ENCODE measurements at places on chromosomes 4 and X.

GRCh38 chr4:155639704-155640523 lies 26.7 kb upstream of the GUCY1A1 start:
- no peak for DNase-seq

- peak; percentile 27 for DNase-seq
Observed at GRCh38 chr4:70903291-70903603, 1.1 kb downstream of the MOB1B start.

DNA sequence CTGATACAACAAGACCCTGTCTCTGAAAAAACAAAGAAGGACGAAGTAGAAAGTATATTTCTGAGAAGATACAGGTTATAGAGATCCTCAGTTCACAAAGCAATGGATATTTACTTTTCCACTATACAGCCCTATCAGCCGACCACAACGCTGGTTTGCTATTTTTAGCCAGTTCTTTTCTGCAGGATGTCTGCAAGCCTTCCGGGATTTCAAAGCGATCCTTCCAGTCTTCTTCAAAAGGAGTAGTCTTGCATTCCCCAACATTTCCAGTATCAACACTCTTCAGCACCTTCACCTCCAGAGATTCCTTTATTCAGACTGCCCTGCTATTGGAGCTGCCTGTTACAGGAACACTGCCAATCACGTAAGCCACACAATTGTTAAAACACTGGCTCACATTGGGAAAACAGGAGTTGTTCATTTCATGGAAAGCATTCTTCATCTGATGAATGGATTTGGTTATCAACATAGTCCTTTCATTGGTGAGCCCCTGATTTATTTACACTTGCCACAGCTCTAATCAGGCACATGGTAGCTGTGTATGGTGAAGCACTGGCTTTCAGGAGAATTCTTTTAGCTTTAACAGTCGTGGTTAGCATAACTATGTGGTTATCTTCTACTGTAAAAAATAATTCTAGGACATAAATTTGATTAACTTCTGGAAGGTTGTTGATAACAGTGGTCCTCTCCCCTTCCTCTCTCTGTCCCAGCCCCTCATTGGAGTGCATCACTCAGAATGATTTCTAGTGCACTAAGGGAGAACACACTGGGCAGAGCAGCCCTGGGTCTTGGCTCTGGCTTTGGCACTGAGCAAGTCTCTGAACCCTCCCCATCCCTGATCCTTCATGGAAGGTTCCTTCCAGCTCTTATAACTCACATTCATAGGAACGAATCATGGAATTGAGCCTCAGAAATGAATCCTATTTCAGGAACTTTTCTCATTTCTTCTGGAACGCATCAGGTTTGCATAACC lies 109.9 kb upstream of the SORBS2 start:
- no peak for DNase-seq

GRCh38 chrX:30713061-30713525 lies 59.9 kb downstream of the GK start:
- DNase-seq: peak; percentile 33

DNA sequence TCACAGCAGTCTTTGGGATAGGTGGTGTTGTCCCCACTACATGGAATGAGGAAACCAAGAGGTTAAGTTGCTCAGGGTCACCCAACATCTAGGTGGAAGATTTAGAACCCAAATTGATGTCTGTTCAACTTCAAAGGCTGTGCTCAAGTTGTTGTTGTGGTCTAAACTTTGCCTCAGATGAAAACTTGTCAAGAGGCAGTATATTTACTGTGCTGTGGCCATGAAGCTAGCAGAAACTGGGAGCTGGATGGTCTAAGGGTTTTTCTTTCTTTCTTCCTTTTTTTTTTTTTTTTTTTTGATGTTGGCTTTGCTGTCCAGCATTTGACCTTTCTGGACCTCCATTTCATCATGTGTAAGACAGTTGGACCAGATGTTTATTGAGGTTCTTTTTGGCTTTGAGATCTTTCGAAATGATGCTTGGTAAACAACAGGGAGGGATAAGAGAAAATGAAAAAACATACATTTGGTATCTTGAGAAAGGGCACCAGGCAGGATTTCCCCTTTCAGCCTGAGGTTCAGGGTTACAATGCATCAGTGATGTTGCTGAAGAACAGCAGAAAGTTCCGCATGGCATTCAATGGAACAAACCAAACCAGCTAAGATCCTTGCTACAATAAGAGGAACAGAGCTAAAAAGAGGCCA lies 166.2 kb upstream of the RPS6KA3 start:
- DNase-seq: no peak

DNA sequence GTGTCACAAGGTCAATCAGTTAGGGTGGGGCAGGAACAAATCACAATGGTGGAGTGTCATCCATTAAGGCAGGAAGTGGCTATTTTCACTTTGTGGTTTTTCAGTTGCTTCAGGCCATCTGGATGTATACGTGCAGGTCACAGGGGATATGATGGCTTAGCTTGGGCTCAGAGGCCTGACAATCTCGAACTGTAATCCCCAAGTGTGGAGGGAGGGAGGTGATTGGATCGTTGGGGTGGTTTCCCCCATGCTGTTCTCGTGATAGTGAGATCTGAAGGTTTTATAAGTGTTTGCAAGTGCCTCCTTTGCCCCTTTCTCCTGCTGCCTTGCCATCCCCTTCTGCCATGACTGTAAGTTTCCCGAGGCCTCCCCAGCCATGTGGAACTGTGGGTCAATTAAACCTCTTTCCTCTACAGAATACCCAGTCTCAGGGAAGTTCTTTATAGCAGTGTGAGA lies 36.7 kb upstream of the STS start:
- no peak for DNase-seq

GRCh38 chrX:54182194-54182863 lies 725 bp downstream of the FAM120C start:
- peak; percentile 64 for DNase-seq

DNA sequence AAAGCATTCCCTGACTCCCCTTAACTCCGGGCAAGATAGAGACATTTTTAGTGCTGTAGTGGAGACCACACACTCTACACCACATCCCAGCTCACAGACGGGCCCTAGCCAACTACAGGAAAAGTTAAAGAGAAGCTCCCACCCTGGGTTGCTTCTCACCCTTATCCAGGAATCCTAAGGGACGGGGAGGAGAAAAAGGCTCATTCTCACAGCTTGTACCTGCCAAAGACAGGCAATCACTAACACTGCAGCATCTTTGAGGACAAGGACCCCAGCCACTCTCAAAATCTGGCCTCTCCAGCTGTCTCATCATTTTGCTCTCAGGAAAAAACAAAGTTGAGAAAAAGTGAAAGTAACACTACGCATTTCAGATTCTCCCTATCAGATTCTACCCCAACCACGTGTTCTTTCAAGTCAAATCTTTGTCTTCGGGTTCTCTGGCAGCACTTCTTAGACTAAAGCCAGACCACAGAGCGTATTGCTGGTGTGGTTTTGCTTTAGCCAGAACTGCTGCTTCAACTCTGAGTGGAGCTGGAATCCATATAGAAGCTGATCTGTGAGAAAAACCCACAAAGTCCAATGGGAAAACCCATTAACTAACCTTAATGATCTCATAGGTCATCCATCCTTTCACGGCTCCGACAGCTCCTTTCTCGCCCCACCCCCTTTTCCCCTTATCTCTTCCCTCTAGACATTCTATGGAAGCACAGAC lies 605.9 kb upstream of the DIPK2B start:
- DNase-seq: no peak

DNA sequence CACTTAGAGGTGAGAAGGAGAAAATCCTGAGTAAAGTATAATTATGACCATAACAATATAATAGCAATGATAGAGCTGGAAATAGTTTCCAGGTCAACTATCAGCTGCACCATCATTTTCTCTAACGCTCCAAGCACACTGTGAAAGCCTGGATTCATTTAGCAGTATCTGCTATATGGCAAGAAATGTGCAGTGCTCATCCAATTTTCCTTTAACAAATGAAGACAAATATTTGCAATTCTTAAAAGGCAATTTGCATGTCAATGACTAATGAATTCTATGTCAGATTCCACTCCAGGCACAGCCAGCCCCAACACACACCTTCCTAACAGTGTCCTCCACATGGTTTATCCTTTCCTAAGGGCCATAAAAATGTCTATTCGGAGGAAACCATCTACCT lies 12.7 kb downstream of the PRSS12 start:
- DNase-seq: no peak

DNA sequence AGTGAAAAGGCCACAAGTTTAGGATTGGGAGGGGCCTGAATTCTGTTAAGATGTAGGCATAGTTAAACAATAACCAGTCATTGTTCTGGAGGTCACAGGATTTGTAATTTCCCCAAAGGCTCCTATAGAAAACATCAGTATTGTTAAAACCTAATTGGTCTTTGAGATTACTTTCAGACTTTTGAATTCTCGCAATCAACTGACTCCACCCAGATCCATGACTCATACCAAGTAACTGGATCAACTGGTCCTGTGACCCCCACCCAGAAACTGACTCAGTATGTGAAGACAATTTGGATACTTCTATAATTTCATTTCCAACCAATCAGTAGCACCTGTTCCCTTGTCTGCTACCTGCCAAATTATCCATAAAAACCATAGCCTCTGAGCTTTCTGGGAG lies 28.4 kb downstream of the MAGEB16 start:
- peak; percentile 26 for DNase-seq

DNA sequence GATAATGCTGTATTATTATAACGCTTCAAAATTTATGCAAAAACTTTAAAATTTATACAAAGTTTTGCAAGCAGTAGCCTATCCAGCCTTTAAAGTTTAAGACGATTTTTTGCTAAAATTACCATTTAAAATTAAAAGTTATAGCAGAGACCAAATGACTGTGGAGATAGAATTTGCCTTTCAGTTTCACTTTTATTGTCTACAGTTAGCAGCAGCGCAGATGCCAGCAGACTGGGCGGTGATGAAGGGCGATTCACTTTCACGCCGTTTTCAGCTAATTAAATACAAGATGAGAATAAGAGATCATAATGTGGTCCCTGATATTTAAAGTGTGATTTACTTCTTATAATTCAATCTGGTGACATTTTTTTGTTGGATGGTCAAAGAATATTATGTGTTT lies 1381.5 kb upstream of the ADGRL3 start:
- no peak for DNase-seq

DNA sequence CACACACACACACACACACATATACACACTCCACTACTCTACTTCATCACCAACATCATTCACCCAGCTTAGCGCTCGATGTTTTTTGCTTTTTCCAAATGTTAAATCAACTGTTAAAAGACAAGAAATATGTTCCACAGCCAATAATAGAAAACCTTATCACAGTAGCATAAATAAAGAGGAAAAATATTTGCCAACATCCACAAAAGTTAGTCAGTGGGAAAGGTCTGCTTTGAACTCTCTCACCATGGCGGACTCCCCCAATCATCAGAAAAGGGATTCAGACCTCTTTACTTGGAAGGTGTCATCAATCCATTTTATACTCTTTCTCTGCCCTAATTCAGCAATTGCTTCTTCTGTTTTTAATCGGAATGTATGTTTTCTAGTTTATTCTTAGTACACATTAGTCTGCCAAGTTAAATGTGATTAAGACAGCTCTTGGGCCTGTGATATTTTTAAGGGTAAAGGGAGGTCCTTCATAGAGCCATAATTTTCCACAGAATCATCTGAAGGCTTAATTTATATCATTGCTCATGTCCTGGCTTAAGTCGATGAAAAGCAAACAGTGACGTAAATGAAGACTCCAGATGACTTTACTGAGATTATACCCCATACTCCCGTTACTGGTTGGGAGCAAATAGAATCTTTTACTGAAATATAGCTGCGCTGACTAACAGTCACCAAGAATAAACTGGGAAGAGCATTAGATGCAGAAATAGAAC lies 29.7 kb upstream of the LGI2 start:
- no peak for DNase-seq

- no peak for DNase-seq
Observed at GRCh38 chr4:39495446-39496213, 31.6 kb downstream of the UGDH start.

All from NCI-H1417 (cell line).